Activated T-cell treated with anti-CD3 and anti-CD28 coated beads, Interleukin-2, amount 50 U/mL, for 72 hours (primary cell): ENCODE measurements at places on chromosomes 11 and 22. TPM values are rescaled to one million over a fixed set of nuclear protein-coding genes. Genes with fewer than 3 reads are reported as not detected.

DNA sequence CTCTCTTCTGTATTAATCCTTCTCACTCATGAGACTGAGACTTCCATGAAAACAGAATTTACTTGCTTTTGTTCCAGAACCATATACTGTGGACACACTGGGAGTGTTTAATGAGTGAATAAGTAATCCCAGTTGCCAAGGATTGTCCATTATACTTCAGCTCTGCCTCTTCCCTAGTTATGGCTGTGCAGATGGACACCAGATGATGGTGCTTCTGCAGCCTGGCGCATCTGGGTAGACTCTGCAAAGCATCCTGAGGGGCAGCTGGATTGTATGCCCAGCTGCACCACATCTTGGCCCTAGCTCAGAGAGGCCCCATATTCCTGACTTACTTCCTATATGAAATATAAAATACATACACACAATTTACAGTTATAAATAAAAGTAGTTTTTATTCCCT lies 43.5 kb downstream of the DBX1 start:
- no peak for DNase-seq

DNA sequence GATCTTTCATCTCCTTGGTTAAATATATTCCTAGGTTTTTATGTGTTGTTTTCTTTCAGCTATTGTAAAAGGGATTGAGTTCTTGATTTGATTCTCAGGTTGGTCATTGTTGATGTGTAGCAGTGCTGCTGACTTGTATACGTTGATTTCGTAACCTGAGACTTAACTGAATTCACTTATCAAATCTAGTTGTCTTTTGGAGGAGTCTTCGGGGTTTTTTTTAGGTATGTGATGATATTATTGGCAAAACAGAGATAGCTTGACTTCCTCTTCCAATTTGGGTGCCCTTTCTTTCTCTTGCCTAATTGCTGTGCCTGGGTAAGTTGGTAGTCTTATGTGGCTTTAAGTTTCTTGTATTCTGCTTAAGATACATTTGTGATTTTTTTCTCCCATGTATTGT lies 52.8 kb downstream of the CBL start:
- DNase-seq = no peak

- DNase-seq = no peak
Observed at GRCh38 chr11:134577751-134578395, 165.8 kb upstream of the B3GAT1 start.

- DNase-seq = no peak
Observed at GRCh38 chr11:93765551-93765950, 18.5 kb upstream of the MED17 start.

DNA sequence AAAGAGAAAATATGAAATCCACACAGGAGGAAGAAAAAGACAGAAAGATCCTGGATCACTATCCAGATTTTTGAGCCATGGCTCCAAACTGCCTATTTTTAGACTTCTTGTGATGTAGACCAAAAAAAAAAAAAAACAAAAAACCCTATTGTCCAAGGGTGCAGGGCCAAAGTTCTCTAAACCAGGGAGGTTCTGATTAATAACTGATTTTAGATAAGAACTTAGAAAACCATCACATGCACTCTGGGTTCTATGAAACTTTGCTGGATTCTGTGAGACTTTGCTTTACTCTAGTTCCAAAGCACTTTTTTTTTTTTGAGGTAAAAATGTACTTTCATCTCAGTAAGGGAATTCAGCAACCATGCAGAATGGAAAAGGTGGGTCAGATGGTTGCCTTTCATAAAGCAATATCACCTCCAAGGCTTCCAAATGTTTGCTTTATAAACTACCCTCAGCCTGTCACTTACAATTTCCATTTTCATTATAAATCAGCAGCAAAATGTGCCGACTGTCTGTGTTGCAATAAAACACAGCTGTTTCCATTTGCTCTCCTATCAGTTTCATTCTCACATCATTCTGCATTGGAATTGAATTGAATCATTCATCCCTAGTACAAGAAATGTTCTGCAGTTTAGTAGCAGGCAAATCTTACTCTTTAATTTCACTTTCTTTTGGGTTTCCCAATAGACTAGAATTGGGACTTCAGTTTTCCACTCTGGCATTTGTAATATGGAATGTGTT lies 1584.3 kb upstream of the RAG2 start:
- DNase-seq = no peak

DNA sequence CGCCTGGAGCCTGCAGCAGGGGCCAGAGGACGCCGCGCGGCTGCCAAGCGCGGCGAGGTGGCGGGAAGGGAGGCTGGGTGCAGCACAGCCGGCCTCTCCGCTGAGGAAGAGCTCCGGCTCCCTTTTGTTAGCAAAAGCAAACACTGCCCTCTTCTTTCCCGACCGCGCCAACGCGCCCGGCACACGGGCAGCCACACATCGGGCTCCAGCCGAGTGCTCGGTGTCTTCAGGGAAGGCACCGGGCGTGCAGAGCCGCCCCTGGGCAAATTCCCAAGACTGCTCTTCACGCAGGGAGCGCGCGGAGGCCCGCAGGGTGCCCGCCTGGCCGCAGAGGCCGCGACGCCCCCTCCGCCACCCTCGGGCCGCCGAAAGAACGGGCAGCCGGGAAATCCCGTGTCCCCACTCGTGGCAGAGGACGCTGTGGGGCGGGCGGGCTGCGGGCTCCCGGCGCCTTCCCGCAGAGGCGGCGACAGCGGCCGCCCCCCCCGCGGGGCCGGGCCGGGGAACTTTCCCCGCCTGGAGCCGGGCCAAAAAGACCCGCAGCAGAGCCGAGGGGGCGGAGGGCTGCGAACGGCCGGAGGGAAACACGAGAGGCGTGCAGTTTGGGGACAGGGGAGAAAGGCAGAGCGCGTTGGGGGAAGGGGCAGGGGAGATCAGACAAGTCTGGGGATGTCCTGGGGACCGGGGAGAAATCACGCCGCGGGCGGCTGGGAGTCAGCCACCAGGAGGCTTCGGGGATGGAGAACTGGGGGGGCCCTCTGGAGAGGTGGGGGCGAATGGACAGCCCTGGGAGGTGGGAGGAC lies 931 bp downstream of the CADM1 start:
- peak; percentile 35 for DNase-seq

GRCh38 chr11:47904048-47904447 lies 55.9 kb upstream of the NUP160 start:
- no peak for DNase-seq

DNA sequence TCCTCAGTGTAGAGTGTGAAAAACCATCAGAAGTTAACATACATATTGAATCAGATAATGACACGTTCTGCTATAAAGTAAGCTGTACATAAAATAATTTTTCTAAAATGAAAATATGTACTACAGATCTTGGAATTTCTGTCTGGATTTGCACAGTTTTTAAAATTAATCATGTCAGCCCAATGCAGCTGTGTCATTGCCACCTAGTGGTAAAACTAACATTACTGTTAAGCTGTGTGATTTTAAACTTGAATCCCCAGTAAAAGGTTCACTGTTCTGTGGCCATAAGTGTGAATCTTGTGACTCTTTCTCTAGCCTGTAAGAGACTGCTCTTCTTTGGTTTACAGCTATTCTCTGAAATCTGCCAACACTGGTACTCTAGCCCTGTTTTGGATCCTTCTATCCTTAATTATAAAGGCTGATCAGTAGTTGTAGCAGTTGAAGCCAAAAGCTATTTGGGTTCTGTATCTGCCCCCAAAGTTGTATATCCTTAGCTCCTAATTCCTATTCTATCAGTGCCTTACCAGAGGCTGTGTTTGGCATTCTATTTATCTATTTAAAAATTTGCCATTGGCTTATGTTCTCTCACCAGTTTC lies 4.0 kb downstream of the JRKL start:
- no peak for DNase-seq

GRCh38 chr22:48263431-48263765 lies 1500.9 kb downstream of the TBC1D22A start:
- no peak for DNase-seq

GRCh38 chr22:46090036-46090591 lies 60.2 kb upstream of the PPARA start:
- DNase-seq = no peak

DNA sequence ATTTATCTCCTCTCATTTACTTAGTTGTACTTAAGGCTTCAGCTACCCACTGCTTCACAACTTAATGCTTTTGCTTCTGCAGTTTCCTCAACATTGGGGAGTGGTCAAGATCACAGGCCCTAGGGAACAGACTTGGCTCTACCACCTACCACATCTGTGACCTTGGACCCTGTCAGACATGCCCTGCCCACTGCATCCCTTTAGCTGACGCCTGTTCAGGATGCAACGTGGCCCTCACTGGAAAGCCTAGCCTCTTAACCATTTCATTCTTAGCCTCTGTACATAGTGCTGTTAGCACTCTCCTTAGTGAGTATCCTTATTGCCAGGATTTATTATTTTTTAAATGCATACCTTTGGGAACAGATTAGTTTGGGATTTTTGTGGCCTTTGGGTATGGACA lies 34.4 kb downstream of the TNRC6B start:
- DNase-seq = no peak

DNA sequence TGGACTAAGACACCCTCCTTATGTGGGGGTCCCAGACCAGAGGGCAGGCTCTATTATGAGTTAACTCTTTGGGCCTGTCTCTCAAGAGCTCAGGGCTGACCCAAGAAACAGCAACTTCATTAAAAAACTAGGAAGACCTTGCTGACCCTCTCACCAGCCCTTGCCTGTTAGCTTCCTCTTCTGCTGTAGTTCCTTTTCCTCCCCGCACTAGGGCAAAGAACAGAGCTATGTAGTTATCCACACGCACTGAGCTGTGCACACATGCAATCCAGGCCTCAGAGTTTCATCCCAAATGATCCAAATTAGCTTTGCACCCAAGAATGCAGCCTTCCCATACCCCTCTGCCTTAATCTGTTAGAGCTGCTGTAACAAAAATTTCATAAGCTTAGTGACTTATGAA lies 539.6 kb upstream of the CADM1 start:
- DNase-seq = no peak

GRCh38 chr22:37464181-37464580 lies 22.0 kb downstream of the MFNG start:
- no peak for DNase-seq

Gene CRYBB2
- total RNA-seq = not detected

Gene POLD3
- total RNA-seq = 63.9 TPM

Gene PGA3
- not detected for total RNA-seq

Gene SYT7
- not detected for total RNA-seq

Gene LMF2
- 64.9 TPM for total RNA-seq

Gene ART1
- total RNA-seq = not detected

Gene TRIM49
- total RNA-seq = not detected
